ENCODE measurements at places on chromosomes 5 and 9.

DNA sequence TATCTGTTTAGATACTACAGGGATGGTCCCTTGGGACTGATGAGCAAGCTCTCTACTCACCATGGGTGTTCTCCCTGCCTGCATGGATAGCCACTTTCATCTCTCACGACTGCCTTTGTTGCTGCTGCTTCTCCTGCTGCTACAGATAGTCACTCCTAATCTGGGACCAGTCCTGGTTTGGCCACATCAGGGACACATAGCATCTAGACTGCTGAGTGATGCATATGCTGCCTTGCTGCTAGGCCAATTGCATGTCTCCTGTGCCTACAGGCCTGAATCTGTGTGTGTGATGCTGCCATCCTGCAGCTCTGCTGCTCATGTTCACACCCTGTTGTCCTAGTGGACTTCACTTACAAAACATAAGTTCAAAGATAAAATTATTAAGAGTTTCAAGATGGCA, 297.1 kb downstream of the HCN1 start:
- DNase-seq: no peak

DNA sequence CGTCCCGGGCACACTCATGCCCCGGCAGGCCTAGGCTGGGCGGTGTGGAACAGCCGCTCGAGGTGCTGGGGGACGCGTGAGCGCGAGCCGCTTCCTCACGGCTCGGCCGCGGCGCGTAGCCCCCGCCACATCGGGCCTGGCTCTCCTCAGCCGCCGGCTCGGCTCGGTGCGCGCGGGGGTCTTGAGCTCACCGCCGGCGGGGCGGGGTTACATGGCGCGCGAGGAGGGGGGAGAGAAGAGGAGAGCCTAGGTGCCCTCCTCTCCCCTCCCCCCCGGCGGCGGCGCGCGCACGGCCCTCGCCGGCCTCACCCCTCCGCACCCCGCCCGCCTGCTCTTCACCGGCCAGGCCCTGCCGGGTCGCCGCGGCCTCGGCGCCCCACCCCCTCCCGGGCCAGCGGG, 7.7 kb downstream of the RANBP6 start:
- DNase-seq: peak; percentile 76

DNA sequence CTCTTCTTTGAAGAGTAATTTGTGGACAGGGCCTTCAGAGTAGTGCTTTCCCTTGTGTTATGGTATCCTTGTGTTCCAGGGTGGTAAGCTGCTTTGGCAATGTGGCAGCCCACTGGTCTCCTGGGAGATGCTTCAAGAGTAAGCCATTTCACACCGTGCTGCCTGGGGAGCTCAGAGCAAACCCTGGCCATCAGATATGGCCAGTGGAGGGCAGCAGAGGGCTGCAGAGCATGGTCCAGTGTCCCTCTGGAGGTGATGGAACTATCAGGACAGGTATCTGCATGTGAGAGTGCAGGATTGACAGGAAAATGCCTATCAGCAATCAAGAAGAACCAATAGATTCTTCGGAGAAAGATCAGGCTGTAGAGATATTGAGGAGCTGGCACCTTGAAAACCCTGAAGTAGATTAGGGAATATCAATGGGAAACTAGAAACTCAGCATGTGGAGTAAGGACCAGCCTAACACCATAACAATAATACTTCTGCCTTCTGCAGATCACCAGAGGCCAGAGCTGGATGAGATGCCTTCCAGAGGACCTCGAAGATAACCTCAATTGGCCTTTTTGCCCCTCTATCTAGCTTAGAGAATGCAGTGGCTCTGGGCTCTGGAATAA, 90.8 kb downstream of the PLPPR1 start:
- DNase-seq: no peak

- no peak for DNase-seq
These were observed 128.8 kb downstream of the FBN2 start for GRCh38 chr5:128409166-128409800.

DNA sequence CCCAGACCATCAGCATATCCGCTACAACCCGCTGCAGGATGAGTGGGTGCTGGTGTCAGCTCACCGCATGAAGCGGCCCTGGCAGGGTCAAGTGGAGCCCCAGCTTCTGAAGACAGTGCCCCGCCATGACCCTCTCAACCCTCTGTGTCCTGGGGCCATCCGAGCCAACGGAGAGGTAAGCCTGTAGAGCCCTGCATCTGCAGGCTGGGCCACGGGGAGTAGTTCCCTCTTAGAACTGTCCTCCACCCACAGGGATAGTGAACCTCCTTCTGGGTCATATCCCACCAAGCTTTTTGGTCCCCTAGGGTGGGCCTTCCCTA, 569 bp downstream of the GALT start:
- no peak for DNase-seq

- peak; percentile 65 for DNase-seq
These were observed 588.5 kb downstream of the MTRR start for GRCh38 chr5:8457187-8458037.

DNA sequence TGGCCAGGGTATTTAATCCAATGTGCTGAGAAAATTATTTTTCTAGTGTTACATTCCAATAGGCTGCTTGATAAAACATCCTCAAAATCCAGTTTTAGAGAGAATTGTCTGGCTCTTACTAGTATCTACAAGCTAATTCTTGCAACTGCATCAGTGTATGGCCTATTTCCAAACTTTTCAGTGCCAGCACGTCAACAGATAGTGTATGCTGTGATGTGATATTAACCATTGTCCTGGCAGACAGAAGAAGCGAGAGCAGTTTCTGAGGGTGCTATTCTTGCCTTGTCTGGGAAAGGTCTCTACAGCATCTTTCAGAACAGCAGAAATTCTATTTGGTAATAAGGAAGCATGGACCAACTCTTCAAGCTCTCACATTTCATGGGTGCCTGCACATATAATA, 174.2 kb upstream of the CDH12 start:
- DNase-seq: no peak

GRCh38 chr5:171813813-171814490, 28.3 kb downstream of the SMIM23 start:
- DNase-seq: no peak

- no peak for DNase-seq
These were observed 126.4 kb upstream of the SLC12A2 start for GRCh38 chr5:127957183-127957582.

GRCh38 chr5:38151878-38152277, 106.5 kb upstream of the EGFLAM start:
- DNase-seq: no peak

DNA sequence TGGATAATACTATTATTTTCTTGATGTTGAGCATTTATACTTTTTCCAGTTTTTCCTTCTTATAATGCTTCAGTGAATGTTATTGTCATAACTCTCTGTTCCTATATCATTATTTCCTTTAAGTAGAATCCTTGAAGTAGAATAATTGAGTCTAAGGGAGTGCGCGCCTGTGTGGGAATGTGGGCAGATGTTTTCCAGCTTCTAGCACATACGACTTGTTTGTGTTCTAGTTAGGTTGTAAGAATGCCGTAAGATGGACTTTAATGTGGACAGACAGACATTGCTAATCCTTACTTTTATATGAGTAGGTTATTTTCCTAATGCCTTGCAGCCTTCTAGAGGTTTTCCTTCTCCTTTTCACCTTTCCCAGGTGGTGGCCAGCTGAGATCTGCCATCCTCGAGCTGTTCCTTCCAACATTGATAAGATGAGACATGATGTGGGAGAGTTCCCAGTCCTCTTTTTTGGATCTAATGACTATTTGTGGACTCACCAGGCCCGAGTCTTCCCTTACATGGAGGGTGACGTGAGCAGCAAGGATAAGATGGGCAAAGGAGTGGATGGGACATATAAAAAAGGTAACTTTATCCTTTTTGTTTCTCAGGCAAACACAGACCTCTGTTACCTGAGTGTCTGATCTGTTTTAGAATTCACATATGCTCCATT, 34.2 kb downstream of the RAB24 start:
- no peak for DNase-seq

GRCh38 chr5:116881921-116882531, 307.4 kb upstream of the SEMA6A start:
- DNase-seq: no peak

DNA sequence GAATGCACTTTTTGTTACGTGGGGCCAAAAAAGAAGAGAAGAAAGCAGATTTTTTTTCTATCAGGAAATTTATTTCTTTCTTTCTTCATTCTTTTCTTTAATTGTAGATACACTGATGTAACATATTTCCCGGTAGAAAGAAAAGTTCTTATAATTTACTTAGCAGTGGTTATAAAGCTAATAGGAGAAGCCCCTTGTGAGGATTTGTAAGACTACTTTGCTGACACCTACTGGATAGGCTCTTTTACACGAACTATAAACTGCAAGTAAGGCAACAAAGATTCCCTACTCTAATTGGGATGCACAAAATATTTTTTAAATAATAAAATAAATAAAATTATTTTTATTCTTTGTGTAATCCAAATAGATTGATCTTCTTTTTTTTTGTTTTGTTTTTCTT, 284.4 kb downstream of the DNAH5 start:
- DNase-seq: no peak

- DNase-seq: no peak
These were observed 54.0 kb upstream of the FCN1 start for GRCh38 chr9:134971696-134972095.

DNA sequence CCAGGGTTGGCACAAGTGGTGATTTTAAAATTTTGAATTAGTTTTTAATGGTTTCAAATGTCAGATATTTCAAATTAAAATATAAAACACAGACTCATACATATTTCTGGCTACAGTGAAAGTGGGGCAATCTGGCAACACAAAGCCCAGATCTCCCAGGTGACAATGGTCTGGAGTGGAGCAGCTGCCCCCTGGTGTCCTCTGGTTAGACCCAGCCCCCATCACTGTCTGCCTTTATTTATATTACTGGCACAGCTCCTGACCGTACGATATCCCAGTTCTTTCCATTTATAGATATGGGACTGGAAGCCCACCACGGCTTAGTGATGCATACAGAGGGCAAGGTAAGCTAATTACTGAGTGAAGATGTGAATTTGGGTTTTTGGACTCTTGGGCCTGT, 37.3 kb downstream of the MACIR start:
- DNase-seq: no peak

DNA sequence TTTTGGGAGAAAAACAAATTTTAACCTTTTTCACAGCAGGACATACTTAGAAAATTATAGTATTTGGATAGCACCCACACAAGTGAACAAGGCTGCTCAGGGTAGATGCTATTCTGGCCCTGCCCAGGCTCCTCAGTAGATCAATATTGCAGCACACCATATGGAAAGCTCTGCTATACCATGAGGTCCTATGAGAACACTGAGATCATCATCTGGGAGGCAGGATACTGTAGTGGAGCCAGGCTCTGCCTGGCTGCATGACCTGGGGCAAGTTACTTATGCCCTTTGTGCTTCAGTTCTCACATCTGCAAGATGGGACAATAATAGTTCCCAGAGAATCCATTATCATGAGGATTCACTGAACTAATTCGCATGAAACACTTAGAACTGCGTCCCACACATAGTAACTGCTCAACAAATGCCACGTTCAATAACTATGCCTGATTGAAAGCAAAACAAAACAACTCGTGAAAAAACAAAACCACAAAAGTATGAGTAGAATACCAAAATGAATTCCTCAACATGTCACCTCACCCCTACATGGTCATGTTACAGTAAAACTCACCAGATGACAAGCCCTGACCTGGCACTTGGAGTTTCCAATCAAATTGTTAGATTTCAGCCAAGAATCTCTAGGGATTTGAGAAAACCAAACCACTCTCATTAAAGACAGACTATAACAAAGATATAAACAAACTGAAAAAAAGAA, 31.9 kb downstream of the ARSB start:
- no peak for DNase-seq

GRCh38 chr9:123460091-123460490, 104.1 kb downstream of the CRB2 start:
- no peak for DNase-seq

GRCh38 chr9:35732800-35733541, 505 bp downstream of the CREB3 start:
- no peak for DNase-seq

- DNase-seq: no peak
These were observed 92.3 kb downstream of the ANKRD33B start for GRCh38 chr5:10655972-10656830.

DNA sequence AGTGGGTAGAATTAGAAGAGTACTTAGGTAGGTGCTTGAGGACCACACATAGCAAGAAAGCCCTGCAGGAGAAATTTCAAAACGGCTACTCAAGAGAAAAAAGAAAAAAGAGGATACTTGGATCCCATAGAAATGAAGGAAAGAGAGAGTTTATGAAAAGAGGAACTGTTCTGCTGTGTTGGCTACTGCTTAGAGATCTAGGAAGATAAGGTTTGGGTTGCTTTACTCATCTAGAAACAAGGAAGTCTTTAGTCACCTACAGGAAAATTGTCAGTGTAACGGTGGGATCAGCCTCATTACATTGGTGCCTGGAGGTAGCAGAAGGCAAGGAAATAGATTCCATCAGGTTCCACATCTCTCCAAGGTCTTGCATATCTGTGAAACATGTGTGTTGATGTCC, 14.8 kb upstream of the C5orf46 start:
- no peak for DNase-seq

- no peak for DNase-seq
These were observed 127.0 kb upstream of the PALM2AKAP2 start for GRCh38 chr9:109652971-109653370.

DNA sequence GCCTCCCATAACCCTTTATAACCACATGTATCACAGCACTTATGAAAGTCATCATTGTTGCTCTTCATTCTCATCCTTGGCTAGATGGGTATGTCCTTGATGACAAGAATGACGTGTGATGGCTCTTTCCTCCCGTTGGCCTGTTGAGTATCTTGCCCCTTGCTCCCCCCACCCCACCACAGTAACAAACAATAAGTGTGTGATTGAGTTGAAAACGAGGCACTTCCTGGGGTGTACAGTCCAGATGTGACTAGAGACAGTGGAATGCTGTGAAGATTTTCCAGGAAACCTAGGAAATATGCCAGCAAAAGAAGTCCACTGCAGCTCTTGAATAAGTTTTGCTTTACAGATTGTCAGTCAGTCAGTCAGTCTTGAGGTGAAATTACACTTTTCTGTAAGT, 262.5 kb downstream of the ELAVL2 start:
- DNase-seq: no peak

DNA sequence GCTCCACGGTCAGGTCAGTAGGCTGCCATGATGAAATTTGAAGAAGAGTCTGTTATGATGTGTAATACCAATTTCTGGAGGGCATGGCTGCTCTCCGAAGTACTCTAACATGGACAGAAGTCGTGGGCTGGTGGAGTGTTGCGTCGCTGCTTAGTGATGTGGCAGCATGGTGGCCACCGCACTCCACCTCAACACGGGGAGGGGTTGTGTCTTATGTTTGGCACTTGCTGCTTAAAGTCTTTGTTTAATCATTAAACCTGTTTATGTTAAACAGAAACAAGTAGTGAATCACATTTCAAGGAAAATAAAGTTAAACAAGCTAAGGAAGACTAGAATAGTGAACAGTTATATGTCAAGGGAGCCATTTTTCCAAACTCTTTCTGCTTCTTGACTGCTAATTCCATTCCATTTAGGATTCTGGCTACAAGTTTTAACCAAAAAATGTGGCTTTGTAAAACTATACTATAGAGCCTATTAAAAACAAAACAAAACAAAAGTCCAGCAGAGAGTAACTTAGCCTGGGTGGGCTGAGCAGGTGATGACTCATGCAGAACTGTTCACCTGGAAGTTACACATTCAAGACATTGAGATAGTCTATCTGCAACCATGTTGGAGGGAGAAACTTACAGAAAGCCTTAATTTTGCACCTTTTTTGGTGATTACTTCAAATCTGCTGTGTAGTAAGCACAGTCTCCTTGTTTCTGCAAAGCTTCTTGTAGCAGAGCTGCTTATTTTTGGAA, 9.5 kb downstream of the HABP4 start:
- DNase-seq: no peak

- DNase-seq: no peak
These were observed 205.6 kb downstream of the C9orf50 start for GRCh38 chr9:129414993-129415941.

- DNase-seq: no peak
These were observed 142.1 kb upstream of the GLRA1 start for GRCh38 chr5:152066784-152067183.

- no peak for DNase-seq
These were observed 118.3 kb downstream of the SLC1A3 start for GRCh38 chr5:36724467-36725332.

Data from T-helper 9 cell (primary cell).